ENCODE measurements at places on chromosomes 11 and 22. TPM values are rescaled to one million over a fixed set of nuclear protein-coding genes. Genes with fewer than 3 reads are reported as not detected.

DNA sequence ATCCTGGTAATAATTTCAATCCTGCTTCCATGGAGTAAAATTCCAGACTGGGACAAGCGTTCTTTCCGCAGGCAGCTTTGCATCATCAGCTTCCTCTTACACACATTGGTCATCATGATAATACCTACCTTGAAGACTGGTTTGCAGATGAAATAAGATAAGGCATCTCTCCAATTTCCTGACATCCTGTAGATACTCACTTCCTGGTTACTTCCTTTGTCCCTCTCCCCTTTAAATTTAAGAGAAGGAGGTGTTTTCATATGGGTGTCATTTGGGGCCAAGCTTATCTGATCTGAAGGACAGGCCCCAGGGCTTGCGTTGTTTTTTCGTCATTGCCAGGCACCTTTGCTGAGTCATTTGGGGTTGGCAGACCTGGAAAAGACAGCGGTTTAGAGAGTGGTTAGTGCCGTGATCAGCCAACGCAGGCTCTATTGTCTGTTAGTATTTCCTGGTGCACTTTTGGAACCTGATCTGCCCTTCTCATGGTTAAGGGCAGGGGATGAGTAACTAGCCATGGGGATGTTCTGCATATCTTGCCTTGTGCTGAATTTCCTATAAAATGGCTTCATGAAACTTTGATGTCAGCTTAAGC is 24.1 kb downstream of the GRAMD1B start:
- H3K27ac ChIP-seq, result peak overlapping the region; percentile 54
- no peak overlapping the region for H3K4me3 ChIP-seq
- peaks cover 26% of the 10 kb centered on the region for H3K4me1 ChIP-seq
- H3K27me3 ChIP-seq, result no peaks in the 10 kb centered on the region
- no peaks in the 10 kb centered on the region for H3K36me3 ChIP-seq

DNA sequence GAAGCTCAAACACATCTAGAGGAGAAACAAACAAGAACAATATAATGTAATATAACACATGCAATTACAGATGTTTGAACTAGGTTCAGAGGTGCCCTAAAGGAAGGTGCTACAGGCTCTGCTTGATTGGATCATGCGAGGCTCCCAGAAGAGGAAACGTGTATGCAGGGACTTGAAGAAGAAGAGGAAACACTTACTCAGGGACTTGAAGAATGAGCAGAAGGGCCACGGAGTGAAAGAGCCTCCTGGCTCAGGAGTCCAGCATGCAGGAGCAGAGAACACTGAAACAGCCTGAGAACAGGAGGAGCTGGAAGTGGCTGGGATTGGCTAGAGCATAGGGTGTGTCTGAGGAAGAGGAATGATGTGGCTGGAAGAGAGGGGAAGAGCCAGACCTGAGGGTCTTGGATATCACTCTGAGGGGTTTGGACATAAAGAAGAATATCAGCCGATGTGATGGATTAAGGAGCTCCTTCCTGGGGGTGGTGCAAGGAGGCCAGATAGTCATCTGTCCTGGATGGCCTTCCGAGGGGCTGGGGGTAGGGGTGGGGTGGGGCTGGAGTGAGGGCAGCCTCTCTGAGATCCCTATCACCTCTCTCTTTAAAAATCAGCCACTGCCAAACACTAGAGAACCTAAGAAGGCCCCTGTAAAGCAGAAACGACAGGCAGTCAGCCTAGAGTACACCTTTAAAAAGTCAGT is 16.8 kb downstream of the FZD4 start:
- no peak for DNase-seq
- no peak overlapping the region for H3K4me3 ChIP-seq
- no peak overlapping the region for H3K27ac ChIP-seq

DNA sequence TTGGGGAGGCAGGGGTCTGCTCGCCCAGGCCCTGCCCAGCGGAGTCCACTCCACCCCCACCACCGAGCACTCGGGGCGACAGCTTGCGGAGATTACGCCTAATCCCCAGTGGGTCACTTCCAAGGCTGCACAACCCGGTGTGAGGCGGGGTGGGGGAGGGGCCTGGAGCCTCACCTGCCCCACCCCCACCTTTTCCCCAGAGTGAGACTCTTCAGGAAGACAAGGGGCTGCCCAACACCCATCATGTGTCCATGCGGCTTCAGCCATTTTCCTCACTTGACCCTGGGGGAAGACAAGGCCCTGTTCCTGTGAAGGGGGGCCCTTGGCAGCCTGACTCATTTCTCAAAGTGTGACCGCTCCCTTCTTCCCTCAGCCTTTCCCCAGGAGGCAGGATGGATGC is 12.5 kb downstream of the SYNGR1 start:
- H3K27me3 ChIP-seq, result no peaks in the 10 kb centered on the region
- H3K27ac ChIP-seq, result no peak overlapping the region
- H3K36me3 ChIP-seq, result no peaks in the 10 kb centered on the region
- H3K4me3 ChIP-seq, result no peak overlapping the region
- peaks cover 4% of the 10 kb centered on the region for H3K4me1 ChIP-seq

GRCh38 chr11:44400431-44400830 is 90.5 kb upstream of the ALX4 start:
- H3K27ac ChIP-seq, result no peak overlapping the region
- H3K27me3 ChIP-seq, result peaks cover 35% of the 10 kb centered on the region
- H3K4me3 ChIP-seq, result no peak overlapping the region
- H3K4me1 ChIP-seq, result no peaks in the 10 kb centered on the region
- no peaks in the 10 kb centered on the region for H3K36me3 ChIP-seq

GRCh38 chr11:119854521-119854920 is 125.5 kb upstream of the NECTIN1 start:
- no peaks in the 10 kb centered on the region for H3K4me1 ChIP-seq
- peaks cover 16% of the 10 kb centered on the region for H3K27me3 ChIP-seq
- DNase-seq, result no peak
- H3K36me3 ChIP-seq, result no peaks in the 10 kb centered on the region

GRCh38 chr11:126039485-126040271 is 23.0 kb downstream of the CDON start:
- H3K36me3 ChIP-seq, result no peaks in the 10 kb centered on the region
- no peak overlapping the region for H3K4me3 ChIP-seq
- no peak overlapping the region for H3K27ac ChIP-seq
- peaks cover under 1% of the 10 kb centered on the region for H3K27me3 ChIP-seq

DNA sequence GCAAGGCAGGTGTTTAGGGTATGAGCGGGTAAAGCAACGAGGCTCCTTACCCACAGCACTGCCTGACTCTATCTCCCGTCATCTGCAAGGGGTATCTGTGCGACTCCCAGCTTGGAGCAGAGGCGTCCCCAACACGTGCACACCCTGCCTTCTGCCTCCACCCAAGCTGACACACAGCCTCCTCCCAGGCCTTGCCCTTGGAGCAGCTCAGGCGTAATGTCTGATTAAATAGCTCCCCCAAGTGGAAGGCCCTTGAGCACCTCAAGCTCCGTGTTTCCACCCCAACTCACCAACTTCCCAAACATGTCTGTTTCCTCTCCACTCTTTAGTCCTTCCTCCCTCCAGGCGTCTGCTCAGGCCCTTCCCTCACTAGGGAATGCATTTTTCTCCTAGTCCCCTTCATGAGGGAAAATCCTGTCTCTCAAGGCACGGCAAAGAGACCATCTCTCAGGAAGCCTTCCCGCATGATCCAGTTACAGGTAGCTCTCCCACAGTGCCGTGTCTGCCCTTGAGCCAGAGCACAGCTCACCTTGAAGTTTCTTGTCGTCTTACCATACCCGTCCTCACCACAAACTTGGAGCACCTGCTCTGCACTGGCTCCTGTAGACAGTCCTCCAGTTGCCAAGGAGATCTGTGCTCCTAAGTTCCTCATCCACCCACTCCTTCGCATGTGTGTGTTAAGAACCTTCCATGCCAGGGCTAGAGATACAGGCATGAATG is 15.8 kb downstream of the CYB5R2 start:
- no peaks in the 10 kb centered on the region for H3K4me1 ChIP-seq
- no peaks in the 10 kb centered on the region for H3K36me3 ChIP-seq
- H3K27me3 ChIP-seq, result no peaks in the 10 kb centered on the region
- no peak overlapping the region for H3K27ac ChIP-seq

- H3K27me3 ChIP-seq, result peaks cover 5% of the 10 kb centered on the region
- no peak overlapping the region for H3K4me3 ChIP-seq
- DNase-seq, result no peak
- no peaks in the 10 kb centered on the region for H3K36me3 ChIP-seq
These were observed 33.1 kb upstream of the ETS1 start for GRCh38 chr11:128620309-128621100.

The TBX10 gene
- not detected for total RNA-seq

The CABP4 gene
- total RNA-seq, result not detected

DNA sequence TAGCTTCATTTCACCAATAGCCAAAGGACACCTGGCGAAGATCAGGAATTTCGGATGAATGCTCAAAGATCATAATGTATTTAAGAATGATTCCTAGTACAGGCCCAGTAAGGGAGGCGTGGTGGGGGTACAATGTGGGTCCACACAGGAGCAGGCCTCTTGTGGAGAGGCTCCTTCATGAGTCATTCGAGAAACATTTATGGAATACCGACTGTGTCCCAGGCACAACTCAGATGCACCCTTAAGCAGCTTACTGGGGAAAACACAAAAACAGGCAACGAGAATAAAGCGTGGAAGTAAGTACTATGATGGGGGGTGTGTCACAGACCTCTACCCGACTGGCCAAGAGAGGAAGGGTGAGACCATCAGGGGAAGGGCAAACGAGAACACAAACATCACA is 44.5 kb downstream of the SMCO4 start:
- H3K27ac ChIP-seq, result no peak overlapping the region
- no peak overlapping the region for H3K4me3 ChIP-seq
- no peaks in the 10 kb centered on the region for H3K27me3 ChIP-seq

The MS4A4A gene
- total RNA-seq, result 0.36 TPM

DNA sequence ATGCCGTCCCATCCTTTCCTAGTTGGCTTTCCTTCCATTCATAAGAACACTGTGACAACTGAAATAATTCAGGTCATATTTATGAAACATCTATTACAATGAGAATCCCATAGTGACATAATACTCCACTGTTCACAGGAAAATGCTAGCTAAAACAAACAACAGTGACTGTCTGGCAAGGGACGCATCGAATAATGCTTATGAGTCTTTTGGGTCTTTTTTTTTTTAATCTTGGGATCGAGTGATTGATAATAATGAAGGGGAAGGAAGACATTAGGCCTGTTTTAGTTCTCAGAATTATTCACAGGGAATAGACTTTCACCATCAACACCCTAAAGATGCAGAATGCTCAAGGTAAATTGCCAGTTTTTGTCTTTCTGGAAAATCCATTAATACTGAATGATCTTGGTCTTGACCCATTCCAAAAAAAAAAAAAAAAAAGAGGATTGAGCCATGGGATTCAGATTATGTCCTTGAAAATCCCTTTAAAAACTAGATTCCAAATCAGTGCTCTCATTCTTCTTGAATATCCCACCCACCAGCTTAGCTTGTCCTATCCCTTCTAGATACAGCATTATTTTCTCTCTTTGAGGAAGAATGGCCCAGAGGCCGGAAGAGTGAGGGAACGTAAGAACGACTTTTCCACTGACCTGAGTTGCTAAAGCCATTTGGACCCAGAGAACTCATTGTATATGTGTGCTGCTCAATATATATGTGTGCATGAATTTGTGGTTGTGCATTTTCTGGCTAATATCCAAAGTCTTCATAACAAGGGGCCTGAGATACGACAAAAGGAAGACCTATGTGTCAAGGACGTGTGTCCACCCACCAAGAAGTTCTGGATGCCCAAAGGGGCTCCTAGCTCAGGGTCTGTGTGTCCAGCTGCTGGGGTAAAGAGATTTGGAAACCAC is 35.2 kb upstream of the CREB3L1 start:
- H3K4me1 ChIP-seq, result peaks cover 42% of the 10 kb centered on the region
- no peaks in the 10 kb centered on the region for H3K36me3 ChIP-seq
- peak overlapping the region; percentile 95 for H3K27ac ChIP-seq
- H3K4me3 ChIP-seq, result peak overlapping the region; percentile 70
- H3K27me3 ChIP-seq, result no peaks in the 10 kb centered on the region

The TSG101 gene
- total RNA-seq, result 67.3 TPM

The MS4A7 gene
- total RNA-seq, result 0.36 TPM

The RAPSN gene
- 0.29 TPM for total RNA-seq

- DNase-seq, result peak; percentile 38
- no peaks in the 10 kb centered on the region for H3K36me3 ChIP-seq
- no peak overlapping the region for H3K4me3 ChIP-seq
- H3K27me3 ChIP-seq, result peaks cover 6% of the 10 kb centered on the region
- H3K4me1 ChIP-seq, result peaks cover 15% of the 10 kb centered on the region
These were observed 14.3 kb upstream of the CBX6 start for GRCh38 chr22:38886333-38886732.

The BCO2 gene
- total RNA-seq, result 2.4 TPM

The TTC28 gene
- total RNA-seq, result 48.1 TPM

The RBM4B gene
- 19.2 TPM for total RNA-seq

- H3K4me1 ChIP-seq, result peaks cover 6% of the 10 kb centered on the region
- H3K36me3 ChIP-seq, result no peaks in the 10 kb centered on the region
- no peak overlapping the region for H3K4me3 ChIP-seq
- no peaks in the 10 kb centered on the region for H3K27me3 ChIP-seq
- peak; percentile 43 for DNase-seq
- H3K27ac ChIP-seq, result no peak overlapping the region
These were observed 101.8 kb downstream of the NAV2 start for GRCh38 chr11:19814421-19814820.

DNA sequence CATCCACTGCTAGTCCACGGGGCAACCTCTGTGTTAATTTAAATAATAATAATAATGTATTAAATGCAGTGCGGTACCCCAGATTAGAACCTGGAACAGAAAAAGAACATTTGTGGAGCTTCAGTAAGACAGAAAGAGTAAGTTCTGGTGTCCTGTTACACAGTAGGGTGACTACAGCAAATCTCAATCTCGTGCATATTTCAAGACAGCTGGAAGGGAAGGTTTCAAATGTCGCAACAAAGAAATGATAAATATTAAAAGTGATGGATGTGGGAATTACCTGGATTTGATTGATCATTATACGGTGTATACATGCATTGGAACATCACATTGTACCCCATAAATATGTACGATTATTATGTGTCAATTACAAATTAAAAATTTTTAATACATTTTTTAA is 1.7 kb upstream of the RAC2 start:
- H3K27ac ChIP-seq, result no peak overlapping the region
- H3K27me3 ChIP-seq, result no peaks in the 10 kb centered on the region
- H3K4me1 ChIP-seq, result peaks cover 27% of the 10 kb centered on the region
- H3K4me3 ChIP-seq, result no peak overlapping the region
- H3K36me3 ChIP-seq, result peaks cover 1% of the 10 kb centered on the region

GRCh38 chr11:121109916-121110586 is 9.0 kb downstream of the TECTA start:
- no peak for DNase-seq
- H3K27me3 ChIP-seq, result peaks cover 15% of the 10 kb centered on the region

DNA sequence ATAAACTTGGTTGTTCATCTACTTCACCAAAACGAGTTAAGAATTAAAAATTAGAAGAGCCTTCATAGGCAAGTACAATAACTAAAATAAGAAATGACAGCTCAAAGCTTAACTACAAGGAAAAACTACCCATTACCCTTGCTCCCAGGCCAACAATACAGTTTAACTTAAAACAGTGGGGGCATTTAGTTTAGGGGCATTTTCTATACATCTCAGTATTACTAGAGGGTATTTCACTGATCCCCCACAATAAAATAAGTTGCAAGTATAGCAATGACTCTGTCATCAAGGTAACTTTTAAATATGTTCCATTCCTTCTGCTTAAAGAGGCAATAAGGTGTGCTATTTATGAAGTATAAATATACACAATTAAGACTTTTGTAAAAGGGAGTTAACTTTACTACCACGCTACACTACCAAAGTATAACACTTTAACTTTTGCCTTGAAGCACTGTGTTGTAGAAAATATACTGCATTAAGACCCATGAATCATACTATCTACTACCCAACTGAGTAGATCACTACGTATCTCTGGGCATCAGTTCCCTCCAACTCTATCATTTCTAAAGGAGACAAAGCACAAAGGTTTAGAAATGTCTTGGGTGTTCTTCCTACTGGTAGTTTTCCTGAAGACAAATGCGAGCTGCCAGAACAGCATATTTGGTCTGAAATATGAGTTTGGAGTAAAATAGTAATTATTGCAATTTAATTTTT is 29.8 kb downstream of the CHORDC1 start:
- no peak overlapping the region for H3K4me3 ChIP-seq
- H3K27me3 ChIP-seq, result no peaks in the 10 kb centered on the region
- no peaks in the 10 kb centered on the region for H3K4me1 ChIP-seq
- no peak for DNase-seq
- H3K36me3 ChIP-seq, result no peaks in the 10 kb centered on the region

The APOA5 gene
- not detected for total RNA-seq

Data from osteoblast (primary cell).